Stimulated activated CD4-positive, alpha-beta T cell treated with anti-CD3 and anti-CD28 coated beads, Interleukin-1b, Interleukin-23, amount 100 ng/mL, for 24 hours (primary cell): ENCODE measurements at places on chromosomes 7 and 10.
A peak's percentile ranks its signal among the peaks of the same experiment; 100 is the strongest.

DNA sequence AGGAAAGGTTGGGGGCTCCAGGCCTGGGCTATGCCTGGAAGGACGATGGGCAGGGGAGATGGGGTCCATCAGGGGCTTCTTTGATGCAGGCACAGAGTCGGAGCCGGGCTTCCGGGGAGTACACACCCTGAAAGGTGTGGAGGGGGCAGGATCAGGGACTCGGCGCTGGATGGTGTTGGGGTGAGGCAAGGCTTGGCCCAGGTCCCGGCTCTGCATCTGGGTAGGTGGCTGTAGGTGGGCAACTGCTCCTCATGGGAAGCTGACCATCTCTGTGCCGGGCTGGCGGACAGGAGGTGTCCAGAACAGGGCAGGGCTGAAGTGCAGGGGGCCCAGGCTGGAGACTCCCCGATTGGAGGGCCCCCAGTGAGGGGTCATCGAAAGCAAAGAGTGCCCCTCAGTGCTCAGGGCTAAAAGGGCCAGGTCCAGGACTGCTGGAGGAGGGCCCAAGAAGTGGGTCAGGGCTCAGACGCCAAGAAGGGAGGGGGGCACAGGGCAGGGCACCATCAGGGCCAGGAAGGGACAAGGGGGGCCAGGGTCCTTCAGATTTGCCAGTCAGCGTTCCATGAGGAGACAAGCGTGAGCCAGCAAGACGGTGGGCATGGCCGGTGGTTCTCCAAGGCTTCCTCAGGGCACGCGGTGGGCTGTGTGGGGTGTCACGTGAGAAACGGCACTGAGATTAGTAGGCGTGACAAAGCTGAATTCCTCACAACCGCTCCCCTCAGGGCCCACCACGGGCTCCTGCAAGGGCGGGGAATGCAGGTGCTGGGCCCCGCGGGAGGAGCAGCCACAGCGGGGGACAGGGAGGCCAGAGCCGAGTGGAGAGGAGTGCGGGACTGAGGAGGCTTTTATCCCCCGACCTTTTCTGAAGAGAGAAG is 97.0 kb downstream of the BMS1 start:
- DNase-seq = no peak

GRCh38 chr7:127252778-127253280 is at the start of gene GRM8:
GRM8 (minus strand) TSS chr7:127252941.
- DNase-seq = no peak

DNA sequence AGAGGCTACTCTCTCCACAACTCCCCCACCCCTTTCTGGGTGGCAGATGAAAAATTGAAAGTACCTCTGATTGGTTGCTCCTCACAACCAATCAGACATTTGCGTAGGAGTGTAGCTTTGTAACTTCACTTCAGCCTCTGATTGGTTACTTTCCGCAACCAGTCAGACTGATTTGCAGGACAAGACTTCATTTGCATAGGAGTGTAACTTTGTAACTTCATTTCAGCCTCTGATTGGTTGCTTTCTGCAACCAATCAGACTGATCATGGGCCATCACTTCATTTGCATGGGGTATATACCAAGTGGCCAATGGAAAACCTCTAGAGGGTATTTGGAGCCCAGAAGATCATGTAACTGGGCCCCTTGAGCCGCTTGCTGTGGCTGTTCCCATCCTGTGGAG is 25.6 kb downstream of the CDNF start:
- DNase-seq = no peak

DNA sequence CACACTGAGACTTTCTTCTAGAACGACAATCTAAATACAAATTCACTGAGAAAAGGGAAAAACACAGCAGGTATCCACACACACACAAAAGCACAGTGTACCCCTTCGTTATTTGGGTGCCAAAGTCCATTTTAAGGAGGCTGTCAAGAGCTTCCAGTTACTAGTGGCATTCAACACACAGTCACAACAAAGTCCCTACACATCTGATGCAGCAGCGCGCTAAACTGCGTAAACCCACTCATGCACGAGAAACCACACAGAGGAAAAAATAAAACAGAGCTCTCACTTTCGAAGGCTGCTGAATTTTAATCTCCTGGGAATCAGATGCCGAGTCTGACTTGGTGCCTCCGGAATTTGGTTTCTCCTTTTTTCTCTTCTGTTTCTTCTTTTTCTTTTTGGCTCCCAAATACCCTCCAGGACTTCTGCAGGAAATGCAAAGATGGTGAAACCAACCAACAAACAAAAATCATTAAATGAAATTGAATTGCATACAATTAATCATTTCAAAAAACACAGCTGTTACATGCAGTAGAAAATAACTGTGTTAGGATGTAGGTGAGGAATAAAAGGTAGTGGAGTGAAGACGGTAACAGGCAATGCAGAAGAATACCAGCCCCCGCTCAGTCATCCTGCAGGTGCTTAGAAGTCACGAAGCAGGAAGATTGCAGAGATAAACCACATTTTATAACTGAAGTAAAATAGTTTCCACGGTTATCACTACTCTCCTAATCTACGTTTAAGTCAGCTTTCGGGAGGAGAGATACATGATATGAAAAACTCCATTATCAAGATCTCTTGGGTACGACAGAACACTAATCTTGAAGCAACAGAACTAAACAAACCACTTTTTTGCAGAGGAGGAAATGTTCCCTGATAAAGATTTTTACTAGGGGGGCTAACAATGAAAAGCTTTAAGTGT is 27.1 kb downstream of the NMT2 start:
- no peak for DNase-seq

- peak; percentile 65 for DNase-seq
These were observed 16.9 kb upstream of the ZFAND2A start for GRCh38 chr7:1176891-1177373.

- no peak for DNase-seq
These were observed 83.8 kb downstream of the LSM5 start for GRCh38 chr7:32406386-32406785.

DNA sequence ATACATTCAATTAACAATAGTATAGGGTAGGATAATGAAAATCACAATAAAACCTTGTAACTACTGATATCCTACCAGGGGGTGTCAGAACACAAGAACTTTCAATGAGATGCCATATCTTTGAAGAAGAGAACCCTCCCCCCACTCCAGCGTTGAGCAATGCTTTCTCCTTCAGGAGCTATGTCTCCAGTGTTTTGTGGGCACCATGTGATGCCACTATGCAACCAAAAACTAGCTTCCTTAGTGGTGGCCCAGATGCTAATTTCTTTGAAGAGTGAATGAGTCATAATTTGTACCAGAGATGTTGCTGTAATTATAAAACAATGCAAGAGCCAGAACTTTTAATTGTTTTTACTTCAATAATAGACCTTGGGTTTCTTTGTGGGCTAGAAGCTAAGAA is 76.0 kb upstream of the ADO start:
- DNase-seq = no peak

GRCh38 chr7:20348125-20348807 is 17.6 kb downstream of the ITGB8 start:
- DNase-seq = no peak

GRCh38 chr7:132108563-132108962 is 467.7 kb downstream of the PLXNA4 start:
- DNase-seq = no peak

DNA sequence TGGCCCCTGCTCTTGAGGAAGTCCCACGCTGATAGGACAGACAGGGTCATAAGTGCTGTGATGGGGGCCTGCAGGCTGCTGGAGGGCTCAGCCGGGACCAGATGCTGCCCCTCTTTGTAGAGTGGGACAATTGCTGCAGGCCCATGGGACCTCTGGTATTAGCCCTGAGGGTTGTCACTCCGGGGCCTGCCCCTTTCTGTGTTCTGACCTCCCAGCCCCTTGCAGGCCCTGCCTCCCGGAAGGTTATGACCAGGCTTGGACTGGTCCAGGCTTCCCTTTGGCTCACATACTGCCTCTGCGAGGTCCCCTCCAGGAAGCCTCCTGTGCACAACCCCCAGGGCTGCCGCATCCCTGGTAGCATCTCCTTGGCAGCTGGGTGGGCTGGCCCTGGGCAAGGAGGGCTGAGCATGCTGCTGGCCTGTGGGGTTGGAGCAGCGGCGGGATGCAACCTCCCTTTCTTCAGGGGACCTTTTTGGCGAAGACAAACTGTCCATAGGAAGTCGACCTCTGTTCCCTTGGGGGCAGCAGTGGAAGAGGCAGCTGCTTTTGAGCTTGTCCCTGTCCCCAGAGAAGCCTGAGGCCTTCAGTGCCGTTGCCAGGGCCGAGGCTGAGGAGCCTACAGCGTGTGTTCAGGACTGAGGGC is 8.8 kb downstream of the LIMK1 start:
- DNase-seq = no peak

GRCh38 chr10:37710831-37711616 is 146.4 kb downstream of the ZNF248 start:
- DNase-seq = no peak

DNA sequence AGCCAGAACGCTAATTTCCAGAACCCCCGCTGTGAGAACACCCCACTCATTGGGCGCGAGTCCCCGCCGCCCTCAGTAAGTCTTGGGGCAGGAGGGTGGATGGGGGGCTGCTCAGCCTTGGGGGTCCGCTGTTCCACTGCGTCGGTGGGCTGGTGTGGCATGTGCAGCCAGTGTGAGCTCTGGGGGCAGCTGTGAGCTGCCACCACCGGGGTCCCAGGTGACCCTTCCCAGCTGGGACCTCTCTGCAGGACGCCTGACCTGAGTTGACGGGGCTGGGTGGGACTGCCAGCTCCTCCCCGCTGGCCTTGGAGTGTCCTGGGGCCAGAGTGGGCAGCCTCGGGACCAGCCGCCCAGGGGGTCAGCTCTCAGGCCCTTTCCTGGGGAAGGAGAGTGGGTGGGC is 27.2 kb downstream of the TTYH3 start:
- no peak for DNase-seq

DNA sequence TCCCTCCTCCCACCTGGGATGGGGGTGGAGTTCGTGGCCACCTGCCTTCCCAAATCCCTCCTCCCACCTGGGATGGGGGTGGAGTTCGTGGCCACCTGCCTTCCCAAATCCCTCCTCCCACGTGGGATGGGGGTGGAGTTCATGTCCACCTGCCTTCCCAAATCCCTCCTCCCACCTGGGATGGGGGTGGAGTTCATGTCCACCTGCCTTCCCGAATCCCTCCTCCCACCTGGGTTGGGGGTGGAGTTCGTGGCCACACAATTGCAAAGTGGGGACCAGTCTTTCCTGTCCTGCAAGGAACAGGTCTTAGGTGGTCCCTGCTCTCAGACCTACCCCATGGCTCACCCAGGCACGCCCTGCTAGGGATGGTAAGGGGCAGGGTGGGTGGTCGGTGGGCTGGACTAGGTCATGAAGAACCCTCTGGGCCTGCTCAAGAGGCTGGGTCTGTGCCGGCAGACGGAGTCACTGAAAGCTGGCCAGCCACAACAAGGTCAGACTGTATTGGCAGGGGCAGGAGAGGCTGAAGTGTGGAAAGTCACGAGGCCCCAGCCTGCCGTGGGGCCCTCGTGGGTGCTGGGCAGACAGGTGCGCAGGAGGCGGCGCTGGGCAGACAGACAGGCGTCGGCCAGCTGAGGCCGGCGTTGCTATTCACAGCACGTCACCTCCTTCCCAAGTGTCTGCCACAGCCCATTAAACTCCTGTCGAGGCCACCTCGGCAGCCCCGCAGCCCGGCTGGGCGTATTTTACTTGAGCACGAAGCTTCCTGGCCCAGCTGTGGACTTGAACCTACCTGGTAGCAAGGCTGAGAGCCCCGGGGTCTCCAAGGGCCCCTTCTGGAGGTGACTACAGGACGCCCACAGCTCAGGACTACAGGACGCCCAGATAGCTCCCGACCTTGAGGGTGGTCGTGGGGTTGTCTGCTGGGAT is 4.1 kb downstream of the KNDC1 start:
- DNase-seq = no peak

- no peak for DNase-seq
These were observed 12.7 kb upstream of the CACUL1 start for GRCh38 chr10:118767297-118768040.

DNA sequence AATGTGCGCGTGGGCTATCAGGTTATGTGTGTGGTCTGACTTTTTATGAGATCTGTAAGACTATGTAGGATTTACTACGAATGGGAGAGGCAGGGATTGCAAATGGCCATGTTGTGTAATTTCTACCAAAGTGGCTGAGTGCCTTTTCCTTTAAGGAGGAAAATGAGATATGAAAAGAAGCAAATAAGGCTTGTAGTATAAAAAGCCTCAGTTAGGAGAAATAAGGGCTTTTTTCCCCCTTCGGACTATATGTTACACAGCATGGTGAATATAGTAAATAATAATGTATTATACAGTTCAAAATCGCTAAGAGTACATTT is 447 bp upstream of the GPAM start:
- no peak for DNase-seq

- no peak for DNase-seq
These were observed 49.7 kb upstream of the ANTXRL start for GRCh38 chr10:46236941-46237681.

- DNase-seq = no peak
These were observed 76.0 kb downstream of the PHYHIPL start for GRCh38 chr10:59252491-59252890.

DNA sequence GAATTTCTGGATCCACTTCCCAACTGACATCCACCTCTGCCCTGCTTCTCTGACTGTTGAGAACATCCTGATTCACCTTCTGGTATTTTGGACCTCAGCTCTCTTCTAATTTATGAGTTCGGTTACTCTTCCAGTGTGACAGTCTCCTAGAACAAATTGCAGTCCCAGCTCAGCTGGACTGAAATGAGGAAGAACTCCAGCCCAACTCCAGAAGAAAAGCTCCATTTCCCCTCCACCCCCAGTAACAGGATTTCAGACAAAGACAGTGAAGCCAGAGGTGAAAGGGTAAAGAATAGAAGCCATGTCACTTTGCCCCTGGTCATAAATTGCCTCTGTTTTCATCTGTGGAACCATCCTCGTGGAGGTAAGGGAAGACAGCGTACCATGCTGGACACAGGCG is 26.2 kb upstream of the INHBA start:
- no peak for DNase-seq

DNA sequence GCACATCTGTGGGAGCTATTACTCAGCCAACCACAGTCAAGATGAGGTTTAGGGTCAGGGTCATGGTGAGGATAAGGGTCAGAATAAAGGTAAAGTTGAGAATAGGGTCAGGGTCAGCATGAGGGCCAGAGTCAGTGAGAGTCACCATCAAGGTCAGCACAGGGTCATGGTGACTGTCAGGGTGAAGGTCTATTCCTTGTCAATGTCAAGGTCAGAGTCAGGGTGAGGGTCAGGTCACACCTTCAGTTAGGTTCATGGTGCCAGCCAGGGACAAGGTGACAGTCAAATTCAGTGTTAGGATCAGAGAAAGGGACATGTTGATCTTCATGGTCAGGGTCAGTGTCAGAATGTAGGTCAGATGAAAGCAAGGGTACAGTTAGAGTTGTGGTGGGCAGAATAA is 14.1 kb downstream of the MRPS24 start:
- no peak for DNase-seq

GRCh38 chr10:31358688-31359330 is 39.8 kb downstream of the ZEB1 start:
- DNase-seq = no peak

GRCh38 chr10:44989597-44990301 is 11.0 kb upstream of the ZNF22 start:
- DNase-seq = no peak

- DNase-seq = no peak
These were observed 227.7 kb downstream of the TMEM178B start for GRCh38 chr7:141301544-141301943.

GRCh38 chr10:132111121-132111731 is 45.5 kb downstream of the JAKMIP3 start:
- DNase-seq = no peak

- peak; percentile 26 for DNase-seq
These were observed at the start of gene ECHDC3 for GRCh38 chr10:11742009-11742778. ECHDC3 (plus strand) TSS chr10:11742382; CDS start chr10:11742577, 195 bp downstream.

- DNase-seq = no peak
These were observed 695.4 kb downstream of the LRMDA start for GRCh38 chr10:76126607-76127527.
